C1 segment of cervical spinal cord (tissue), 14 donors: ENCODE measurements at places on chromosomes 3 and 15.

DNA sequence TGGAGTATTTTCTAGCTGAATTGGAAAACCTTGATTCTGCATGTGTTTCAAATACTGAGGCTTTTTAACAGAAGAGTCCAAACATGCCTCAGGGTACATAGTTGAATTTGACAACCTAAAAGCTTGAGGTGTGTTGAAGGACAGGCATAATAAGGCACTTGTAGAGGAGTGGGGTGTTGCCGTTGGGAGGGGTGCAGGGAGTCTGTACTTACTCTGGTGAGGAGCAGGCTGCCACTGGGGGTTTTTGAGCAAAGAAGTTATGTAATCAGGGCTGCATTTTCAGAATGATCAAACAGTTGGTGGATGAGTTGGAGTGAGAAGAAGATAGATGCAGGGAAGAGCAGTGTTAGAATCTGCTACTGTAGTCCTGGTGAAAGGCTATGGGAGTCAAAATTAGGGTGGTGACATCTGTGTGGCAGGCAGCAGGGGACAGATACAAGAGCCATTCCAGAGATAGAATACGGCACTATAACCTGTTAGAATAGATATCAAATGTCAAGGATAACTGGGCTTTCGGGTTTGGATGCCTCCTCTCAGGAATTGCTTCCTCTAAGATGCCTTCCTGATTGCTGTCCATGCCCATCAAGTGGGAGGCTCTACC is 161.6 kb downstream of the GHSR start:
- no peak for DNase-seq

DNA sequence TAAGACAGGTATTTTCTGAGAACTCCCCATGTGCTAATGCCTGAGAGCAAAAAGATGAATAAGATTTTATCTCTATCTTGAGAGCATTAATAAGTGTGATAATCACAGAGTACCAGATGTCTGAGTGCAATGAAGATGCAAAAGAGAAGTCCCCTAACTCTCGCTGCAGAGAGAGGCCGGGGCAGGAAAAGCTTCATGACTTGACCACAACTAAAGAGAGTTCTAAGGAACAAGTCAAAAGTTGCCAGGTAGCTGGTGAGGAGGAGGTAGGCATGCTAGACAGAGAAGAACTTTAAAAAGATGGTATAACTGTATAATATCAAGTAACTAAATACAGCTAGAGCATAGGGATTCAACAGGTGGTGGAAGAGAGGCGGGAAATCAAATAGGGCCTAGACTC is 28.8 kb downstream of the MTMR10 start:
- DNase-seq: no peak

DNA sequence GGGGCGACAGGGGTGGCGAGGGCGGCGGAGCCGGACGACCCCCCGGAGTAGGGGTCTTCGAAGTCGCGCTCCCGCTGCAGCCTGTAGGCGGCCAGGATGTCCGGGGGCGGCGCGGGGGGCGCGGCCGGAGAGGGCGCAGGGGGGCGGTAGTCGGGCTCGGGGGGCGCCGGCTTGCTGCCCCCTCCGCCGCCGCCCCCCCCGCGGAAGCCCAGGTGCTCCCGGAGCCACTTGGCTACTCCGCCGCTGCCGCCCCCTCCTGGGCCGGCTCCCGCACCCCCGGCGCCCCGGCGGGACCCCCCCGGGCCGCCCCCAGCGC is 230 bp downstream of the SHF start:
- no peak for DNase-seq

GRCh38 chr3:159273608-159274007 is 471.8 kb downstream of the MFSD1 start:
- no peak for DNase-seq

GRCh38 chr3:108548304-108548703 is 37.9 kb upstream of the MYH15 start:
- no peak for DNase-seq

DNA sequence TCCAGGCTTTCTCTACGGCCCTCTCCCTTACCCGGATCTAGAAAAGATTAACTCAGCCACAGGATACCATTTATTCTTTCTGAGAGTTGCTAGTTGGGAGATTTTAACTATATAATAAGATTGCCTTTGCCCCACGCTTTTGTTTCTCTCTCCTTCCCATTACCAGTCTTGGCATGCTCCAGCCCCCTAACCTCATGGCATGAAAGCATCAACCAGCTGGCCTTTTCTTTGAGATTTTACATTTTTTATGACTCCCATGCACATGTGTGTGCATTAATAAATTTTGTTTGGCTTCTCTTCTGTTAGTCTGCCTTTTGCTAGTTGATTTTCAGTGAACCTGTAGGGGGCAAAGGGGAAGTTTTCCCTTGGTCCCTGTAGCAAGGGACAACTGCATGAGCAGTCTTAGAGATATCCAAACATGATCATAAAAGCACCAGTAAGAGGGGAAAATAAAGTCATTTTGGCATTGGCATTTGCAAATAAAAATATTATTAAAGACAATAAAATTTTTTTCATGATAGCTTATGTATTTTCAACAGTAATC is 73.6 kb downstream of the OXSM start:
- no peak for DNase-seq

GRCh38 chr15:69134791-69135190 is 25.6 kb upstream of the GLCE start:
- no peak for DNase-seq

- no peak for DNase-seq
Measured at GRCh38 chr3:175105066-175105465, 245.9 kb downstream of the NAALADL2 start.

DNA sequence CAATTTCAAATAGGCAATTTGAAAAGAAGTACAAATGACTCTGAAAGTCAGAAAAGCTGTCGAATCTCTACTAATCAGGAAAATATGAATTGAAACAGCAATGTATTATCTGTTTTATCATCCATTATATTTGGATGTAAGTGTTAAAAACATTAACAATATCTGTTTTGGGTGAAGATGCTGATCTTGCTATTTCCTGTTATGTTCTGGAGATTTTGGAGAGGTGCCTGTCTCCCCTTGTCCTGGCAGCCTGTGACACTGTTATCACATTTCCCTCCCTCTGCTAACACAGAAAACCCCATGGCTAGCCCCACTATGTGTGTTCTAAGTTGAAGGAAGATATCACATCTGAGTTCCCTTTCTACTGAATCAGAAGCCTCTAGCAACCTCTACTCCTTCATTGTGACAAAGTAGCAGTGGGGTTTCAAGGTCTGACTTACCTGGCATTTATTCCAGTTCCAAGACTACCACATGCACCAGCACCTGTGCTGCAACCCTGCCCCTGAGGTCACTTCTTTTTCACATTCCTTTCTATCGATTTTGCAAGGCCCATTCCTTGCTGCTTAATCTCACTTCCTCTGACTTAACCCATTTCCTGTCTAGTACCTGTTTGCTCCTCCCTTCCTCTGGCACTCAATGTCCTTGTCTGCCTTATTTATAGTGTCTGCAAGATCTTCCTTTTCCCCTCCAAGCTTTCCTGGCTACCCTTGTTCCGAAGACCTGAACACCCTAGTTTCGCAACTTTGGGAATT is 95.5 kb upstream of the COL8A1 start:
- no peak for DNase-seq

DNA sequence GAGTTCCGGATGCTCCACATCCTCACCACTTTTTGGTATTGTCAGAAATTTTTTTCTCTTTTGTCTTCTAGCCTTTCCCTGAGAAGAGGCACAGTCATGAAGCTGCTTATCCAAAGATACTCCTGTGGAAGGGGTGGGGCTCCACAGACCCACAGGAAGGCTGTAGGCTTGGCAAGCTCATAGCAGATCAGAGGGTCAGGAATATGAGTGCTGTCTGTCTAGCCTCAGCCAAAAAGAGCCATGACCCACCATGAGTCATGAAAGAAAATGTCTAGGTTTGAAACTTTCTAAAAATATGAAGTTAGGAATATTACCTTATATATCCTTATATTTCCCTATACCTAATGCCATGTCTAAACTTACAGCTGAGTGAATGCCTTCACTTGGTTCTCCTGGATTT is 118.2 kb upstream of the THBS1 start:
- no peak for DNase-seq

DNA sequence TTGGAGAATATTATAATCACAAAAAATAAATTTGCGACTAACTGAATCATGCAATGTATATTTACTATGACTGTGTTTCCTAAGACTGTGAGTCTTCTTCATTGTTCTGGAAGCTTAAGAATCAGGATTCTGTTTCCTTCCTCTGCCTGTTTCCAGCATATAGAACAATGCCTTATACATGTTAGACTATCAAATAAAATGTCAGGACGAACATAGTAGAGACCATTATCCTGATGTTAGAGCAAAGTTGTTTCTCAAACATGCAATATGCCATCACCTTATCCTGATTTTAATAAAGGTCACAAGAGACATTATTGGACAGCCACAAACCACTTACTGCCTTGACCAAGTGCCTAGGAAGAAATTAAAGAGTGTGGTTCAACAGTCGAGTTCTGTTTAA is 457.4 kb upstream of the AGTR1 start:
- DNase-seq: no peak

DNA sequence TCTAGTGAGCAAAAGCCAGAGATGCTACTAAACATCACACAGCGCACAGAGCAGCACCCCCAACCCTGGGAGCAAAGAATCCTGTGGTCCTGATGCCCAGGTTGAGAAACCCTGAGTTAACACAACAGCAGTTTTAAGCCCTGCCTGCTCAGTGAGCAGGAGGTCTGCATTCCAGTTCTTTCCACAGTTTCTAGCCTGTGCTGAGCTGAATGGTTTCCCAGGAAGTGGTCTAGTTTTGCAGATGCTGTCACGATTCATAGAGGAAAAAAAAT is 171.1 kb upstream of the PROK2 start:
- no peak for DNase-seq

DNA sequence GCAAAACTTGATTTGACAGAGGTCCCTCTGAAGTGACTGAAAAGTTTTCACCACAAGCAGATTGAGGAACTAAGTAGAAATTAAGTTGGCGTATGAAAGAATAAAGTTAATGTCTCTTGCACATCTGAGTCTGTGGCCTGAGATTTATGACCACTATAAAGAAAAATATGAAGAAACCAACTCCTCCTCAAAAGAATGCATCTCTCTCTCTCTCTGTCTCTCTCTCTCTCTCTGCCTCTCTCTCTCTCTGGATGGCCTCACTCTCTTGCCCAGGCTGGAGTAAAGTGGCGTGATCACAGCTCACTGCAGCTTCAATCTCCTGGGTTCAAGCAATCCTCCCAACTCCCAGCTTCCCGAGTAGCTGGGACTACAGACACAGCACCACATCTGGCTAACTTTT is 55.2 kb downstream of the RPL22L1 start:
- DNase-seq: no peak

DNA sequence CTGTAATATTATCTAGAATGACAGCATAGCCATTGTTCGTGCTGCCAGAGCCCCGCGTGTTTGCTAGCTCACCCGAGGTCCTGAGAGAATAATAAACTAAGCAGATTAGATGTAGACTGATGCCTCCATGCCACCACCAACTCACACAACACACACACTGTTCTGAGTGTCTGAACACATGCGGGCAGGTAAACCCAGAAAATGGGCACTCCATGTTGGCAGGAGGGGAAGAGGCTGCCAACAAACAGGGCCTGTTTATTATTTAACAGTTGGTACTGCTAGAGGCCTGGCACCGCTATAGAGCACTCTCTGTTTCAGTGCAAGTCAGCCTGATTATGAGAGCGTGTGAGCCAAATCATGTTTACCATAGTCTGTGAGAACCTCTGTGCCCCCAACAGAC is 299.0 kb downstream of the ZBTB20 start:
- DNase-seq: peak; percentile 70

GRCh38 chr15:43125100-43125661 is 8.2 kb upstream of the TMEM62 start:
- no peak for DNase-seq

- DNase-seq: no peak
Measured at GRCh38 chr15:28015855-28016254, 83.3 kb downstream of the OCA2 start.

- DNase-seq: no peak
Measured at GRCh38 chr15:29021857-29022256, 136.1 kb downstream of the APBA2 start.

- DNase-seq: peak; percentile 91
Measured at GRCh38 chr15:75023181-75023871, at the start of gene PPCDC. Gene PPCDC, plus strand, starts transcription at chr15:75023590. Its CDS starts 4,729 bp downstream, at chr15:75028319.

- no peak for DNase-seq
Measured at GRCh38 chr15:24919446-24919845, 35.3 kb upstream of the SNRPN start.

- no peak for DNase-seq
Measured at GRCh38 chr15:25088261-25088790, 133.5 kb downstream of the SNRPN start.
